ENCODE measurements at places on chromosomes 11 and 22.
A peak's percentile ranks its signal among the peaks of the same experiment; 100 is the strongest.

GRCh38 chr22:31039393-31039792, 41.7 kb upstream of the SMTN start:
- DNase-seq = no peak

GRCh38 chr22:50657925-50658324, 14.7 kb upstream of the SHANK3 start:
- DNase-seq = no peak

DNA sequence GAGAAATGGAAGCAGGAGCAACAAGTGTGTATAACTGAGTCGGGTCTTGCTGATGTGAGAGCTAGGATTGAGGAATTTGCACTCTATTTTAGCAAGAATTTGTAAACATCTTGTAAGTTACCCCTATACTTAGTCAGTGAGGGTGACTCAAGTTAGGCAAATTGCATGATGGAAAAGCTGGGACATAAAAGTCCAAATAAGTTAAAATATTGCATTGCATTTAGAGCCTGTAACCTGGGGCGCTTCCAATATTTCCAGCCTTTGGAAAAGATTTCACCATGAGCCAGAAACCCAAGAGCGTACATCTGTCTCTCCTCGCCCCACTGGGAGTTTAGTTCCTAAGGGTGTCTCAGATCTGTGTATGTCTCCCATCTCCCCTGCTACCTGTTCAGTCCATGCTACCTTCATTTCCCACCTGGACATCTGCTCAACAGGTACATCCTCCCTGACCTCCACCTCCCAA, 37.0 kb upstream of the ACCSL start:
- DNase-seq = no peak

DNA sequence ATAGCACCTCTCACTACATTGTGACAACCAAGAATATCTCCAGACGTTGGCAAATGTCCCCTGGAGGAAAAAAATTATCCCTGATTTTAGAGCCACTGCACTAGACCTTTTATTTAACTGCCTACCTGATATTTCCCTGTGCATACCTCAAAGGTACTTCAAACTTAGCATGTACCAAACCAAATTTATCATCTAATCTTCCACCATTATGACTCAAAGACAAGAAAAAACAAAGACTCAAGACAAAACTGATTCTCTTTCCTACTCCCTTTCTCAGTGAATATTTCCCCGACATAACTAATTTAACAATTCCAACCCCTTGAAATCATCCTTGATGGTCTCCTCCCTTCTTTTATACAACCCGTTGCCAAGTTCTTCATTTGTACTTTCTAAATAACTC, 136.0 kb downstream of the CCDC81 start:
- DNase-seq = no peak

GRCh38 chr11:45163956-45164575, 17.6 kb downstream of the PRDM11 start:
- DNase-seq = no peak

GRCh38 chr11:10413268-10413667, 41.8 kb upstream of the AMPD3 start:
- peak; percentile 19 for DNase-seq

GRCh38 chr22:47006869-47007268, 244.4 kb downstream of the TBC1D22A start:
- DNase-seq = no peak

DNA sequence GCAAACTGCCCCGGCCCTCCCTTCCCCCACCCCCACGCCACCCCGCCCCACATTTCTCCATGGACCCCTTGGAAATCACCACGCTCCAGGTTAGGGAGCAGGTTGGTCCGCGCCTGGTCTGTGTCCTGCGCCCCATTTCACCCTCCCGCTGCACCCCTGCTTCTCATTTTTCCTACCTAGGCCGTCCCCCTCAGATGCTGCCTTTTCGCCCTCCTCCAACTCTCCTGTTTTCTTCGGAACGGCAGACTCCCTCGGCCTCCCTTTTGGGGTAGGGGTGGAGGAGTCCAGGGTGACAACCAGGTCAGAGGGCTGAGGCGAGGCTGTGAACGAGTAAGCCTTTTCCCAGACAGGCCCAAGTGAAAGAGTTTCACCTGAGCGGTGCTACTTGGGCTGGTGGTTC, 893 bp upstream of the SCN4B start:
- DNase-seq = no peak

Measured in activated CD8-positive, alpha-beta memory T cell treated with anti-CD3 and anti-CD28 coated beads for 1 hour (primary cell).